NCI-H1436 (cell line): ENCODE measurements at places on chromosomes 3 and 15.

DNA sequence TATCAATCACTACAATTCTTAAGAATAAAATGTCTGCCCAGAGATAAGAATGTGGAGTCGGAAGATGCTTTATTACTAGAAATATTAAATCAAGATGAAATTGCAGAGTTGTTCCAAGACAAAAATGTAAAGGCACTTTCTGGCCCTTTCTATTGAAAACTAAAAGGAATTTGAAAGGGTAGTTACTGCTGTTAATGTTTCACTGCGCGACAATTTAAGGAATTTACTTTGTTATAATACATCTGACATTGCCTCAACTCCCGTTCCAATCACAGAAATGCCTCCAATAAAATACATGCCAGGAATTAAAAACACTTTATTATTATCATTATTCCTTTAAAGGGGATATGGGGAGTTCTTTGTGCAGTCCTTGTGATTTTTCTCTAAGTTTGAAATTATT is 26.4 kb downstream of the RSL24D1 start:
- DNase-seq: no peak

DNA sequence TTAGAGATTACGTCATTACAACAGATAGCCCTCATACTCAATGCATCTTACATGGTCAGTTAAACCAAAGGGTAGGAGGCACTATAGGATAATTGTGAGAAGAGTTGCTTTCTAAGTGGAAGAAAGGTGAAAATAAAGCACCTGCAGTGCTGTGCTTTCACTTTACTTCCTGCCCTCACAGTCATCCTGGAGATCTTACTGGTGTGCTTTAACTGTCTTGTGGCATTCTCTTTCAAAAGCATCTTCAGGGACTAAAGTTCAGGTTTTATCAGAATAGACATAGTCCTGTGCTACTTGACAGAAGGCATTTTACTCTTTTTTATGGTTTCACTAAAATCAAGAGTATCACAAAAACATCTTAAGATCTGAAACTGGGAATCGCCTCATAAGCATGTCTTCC is 286.6 kb downstream of the ZBTB20 start:
- no peak for DNase-seq

GRCh38 chr3:183298701-183299153 is 45.7 kb downstream of the B3GNT5 start:
- DNase-seq: no peak

DNA sequence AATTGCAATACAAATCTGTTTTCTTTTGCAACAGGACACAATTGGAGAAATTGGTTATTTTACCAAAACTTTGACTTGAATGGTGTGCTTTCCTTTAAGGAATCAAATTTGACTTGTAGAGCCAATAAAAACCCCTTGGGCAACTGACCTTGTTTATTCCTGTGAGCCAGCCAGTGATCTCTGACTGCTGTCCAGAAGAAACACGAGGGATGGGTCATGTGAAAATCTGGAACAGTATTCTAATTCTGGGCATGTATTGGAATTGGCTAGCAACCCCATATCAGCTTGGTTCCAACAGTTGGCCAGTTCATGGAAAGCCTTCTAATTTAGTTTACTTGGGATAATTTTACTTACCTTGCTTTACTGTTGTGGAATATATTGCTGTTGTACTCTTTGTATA is 19.1 kb upstream of the HHATL start:
- DNase-seq: no peak

- DNase-seq: no peak
Measured at GRCh38 chr3:87390353-87390752, 114.0 kb upstream of the POU1F1 start.

DNA sequence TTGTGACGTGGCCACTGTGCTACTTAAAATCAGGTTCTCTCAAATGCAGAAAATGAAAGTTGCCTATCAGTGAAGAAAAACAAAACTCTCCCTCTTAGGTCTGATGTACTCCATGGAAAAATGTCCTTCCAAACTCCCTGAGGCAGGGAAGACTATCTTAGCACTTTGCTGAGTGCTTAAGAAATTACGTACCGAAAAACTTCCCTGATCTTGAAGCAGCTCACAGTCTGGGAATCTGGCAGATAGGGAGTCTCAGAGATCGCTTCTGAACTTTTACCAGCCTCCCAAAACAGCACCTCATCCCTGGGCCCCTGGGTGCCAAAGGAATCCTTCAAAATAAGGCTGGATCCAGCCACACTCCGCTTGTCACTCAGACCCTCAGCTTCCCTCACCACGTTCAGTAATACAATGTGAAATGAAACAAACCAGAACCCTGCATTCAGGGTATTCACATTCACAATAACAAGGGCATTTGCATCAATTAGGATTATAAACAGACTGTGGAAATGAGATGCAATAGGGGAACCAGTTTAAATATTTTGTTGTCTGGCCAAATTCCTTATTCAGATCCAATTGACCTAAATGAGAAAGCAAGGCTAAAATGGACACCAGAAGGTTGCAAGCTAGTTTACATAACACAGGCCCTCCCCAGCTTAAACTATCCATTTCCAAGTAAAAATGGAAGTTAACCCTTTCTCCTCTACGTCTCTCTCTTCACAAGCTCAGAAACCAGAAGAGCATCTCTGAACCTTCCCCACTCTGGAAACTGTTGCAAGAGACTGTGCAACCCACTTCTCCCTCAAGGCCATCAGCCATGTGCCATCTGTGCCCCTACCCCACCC is 20.9 kb downstream of the OSBPL10 start:
- no peak for DNase-seq

- no peak for DNase-seq
Measured at GRCh38 chr3:55725681-55726500, 238.8 kb upstream of the WNT5A start.

- DNase-seq: no peak
Measured at GRCh38 chr15:83030021-83030420, 18.6 kb upstream of the C15orf40 start.

- peak; percentile 66 for DNase-seq
Measured at GRCh38 chr15:99994849-99995248, 261.6 kb upstream of the LYSMD4 start.

- DNase-seq: no peak
Measured at GRCh38 chr3:128433837-128434165, 32.9 kb downstream of the DNAJB8 start.

DNA sequence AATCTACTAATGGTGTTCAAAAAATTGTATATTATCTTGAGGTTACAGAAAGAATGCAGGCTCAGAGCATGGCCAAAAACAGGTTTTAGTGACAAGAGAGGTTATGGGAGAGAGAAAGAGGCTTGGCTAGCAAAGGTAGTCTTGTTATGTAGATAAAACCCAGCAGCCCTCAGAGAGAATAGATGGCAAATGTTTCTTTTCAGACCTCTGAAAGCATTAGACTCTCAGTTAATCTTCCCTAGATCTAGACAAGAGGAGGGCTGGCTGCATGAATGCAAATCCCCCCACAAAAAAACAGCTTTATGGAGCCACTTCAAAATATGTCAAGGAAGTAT is 62.2 kb downstream of the OSTN start:
- DNase-seq: no peak

DNA sequence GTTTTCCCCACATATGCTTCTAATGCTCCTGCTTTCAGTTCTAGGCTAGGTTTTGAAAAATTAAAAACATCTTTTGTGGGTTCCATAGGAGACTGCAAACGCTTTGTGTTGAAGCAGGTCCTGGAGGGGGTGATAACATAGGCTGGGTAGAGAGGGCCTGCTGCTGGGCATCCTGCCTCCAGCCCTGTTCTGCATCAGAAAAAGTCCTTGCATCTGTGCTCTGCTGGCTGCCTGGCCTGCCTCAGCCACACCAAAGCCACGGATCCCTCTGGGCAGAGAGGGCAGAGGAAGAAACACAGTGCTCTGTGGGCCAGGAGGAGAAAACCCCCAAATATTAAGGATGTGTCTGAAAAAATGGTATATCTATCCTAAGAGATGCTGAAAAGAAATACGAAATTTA is 3.9 kb upstream of the ARPP21 start:
- no peak for DNase-seq

- no peak for DNase-seq
Measured at GRCh38 chr3:184183679-184184078, 2.3 kb upstream of the ABCF3 start.

DNA sequence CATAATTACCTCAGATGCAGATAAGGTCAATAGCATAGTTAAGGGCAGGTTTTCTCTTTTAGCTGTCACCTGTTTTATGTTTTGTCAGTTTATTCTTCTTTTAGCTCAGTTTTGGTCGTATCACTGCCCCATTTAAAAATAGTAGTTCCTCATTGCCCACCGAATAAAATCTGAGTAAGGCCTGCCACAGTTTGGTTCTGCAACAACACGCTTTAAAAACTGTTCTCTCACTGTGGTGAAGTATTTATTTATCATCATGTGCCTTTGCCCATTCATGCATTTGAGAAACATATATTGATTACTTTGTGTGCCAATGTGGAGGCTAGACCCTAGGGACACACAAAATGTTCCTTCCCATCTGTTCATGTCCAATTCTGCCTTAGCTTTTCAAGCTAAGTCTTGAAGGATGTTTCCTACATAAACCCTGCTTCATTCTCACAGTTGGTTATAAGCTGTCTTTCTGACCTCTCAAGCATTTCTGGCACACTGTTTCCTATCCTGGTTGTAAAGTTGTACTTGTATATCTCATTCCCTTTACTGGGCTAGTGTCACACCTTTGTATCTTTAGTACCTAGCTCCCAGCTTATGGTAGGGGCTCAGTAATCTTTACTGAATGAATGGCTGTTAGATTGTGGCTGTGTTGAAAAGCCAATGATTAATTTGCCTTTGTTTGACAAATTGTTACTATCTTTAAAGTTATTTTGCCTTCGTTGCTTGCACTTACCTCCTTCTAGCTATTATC is 23.9 kb downstream of the AKAP13 start:
- no peak for DNase-seq

- DNase-seq: no peak
Measured at GRCh38 chr15:75669191-75669878, 21.6 kb downstream of the SNX33 start.

DNA sequence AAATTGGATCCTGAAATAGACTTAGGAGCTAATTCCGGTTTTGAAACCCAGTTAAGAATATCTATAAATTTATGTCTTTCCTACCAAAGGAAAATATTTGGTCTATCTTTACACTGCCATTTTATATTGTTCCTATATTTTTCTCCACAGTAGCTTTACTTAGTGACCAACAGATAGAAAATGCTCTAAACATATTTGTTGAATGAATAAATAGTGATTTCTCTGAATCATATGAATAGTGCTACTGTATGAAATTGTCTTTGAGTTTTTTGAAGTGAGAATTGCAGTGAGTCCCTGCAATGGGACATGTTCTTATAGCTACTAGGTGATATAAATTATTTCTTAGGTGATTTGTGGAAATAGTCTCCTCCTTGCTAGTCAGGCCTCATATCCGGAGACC is 18.5 kb upstream of the EID1 start:
- no peak for DNase-seq

- DNase-seq: no peak
Measured at GRCh38 chr3:153396581-153396980, 234.6 kb downstream of the RAP2B start.

DNA sequence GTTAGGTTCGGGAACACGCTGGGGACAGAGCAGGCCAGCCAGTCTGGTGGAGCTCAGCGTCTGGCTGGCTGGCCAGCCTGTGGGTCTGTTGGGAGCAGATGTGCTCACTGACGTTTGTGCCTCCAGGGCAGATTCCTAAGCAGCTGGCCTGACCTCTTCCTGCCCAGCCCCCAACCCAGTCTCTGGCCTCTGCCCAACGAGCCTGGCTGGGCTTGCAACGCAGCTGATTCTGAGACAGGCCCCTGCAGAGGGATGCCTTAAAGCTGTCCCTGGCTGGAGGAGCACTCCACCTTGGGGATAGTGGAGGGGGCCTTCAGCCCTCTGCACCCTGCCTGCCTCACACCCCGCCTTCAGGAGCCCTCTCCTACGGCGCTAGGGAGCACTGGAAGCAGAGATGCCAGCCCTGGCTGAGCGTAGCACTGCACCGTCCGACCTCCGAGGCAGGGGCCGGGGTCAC is 46.0 kb downstream of the KLF13 start:
- no peak for DNase-seq
